GM12878 (cell line): ENCODE measurements at places on chromosomes 6 and 20.

DNA sequence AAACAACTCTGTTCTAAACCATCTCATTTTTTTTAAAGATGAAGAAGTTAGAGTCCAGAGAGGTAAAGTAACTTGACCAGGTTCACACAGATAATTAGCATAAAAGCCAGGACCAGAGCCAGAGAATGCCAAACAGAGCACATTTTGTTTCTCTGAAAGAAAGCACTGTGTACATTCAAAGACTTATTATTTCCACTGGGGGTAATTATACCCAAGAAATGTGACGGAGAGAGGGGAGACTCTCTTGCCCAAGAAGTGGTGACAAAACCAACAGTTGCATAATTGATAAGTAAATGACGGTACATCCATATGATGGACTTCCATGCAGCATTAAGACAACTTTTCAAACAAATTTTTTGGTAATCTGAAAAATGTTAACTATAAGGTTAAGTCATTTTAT is 111.6 kb downstream of the RTN4IP1 start:
- DNase-seq: no peak

DNA sequence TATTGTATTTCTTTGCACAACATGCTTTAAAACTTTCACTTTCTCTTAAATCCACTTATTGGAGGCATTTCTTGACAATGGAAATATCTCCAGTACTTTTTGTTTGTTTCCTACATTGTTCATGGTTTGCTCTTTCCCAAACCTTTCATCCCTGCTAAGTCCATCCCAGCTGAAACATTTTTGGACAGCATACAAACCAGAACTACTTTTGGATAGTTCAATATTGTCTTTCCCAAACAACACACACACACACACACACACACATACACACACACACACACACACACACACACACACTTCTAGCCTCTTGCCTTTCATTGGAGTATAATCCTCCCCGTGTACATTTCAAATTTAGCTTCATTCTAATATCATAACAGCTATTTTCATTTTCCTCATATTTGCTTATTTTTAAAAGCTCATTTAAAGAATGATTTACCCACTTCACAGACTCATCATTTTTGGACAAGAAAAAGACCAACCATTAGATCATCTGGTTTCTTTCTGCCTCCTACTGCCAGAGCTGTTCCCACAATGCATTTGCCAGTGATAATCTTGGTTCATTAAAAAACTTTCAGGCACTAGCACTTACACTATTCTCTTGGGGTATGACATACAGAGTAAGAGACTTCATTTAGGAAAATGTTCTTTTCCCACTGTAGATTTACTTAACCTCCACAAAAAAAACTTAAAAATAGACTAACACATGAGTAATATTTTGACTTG is 248.1 kb downstream of the CD109 start:
- DNase-seq: no peak

- DNase-seq: peak; percentile 7
Measured at GRCh38 chr6:23414051-23414445, 712.0 kb upstream of the NRSN1 start.

GRCh38 chr6:87762116-87762515 is 60.1 kb upstream of the AKIRIN2 start:
- DNase-seq: no peak

- no peak for DNase-seq
Measured at GRCh38 chr20:44143936-44144335, 43.1 kb downstream of the JPH2 start.

DNA sequence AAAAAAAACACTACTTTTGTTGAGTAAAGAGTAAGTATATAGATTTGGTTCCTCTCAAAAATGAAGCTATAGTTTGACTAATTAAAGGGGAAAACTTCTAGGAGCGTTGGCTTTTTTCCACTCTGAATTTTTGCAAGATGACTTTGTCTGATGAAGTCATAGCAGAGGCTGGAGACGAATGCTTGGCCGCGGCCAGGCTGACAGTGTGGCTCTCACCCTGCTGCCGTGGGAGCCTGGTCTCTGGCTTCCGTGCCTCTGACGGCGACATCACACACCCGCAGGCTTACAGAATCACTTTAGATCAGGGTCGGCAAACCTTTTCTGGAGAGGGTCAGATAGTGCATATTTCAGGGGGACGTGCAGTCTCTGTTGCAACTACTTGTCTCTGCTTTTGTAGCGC is 145.0 kb downstream of the PHACTR3 start:
- DNase-seq: no peak

GRCh38 chr6:32097364-32097763 is 11.8 kb downstream of the TNXB start:
- no peak for DNase-seq

DNA sequence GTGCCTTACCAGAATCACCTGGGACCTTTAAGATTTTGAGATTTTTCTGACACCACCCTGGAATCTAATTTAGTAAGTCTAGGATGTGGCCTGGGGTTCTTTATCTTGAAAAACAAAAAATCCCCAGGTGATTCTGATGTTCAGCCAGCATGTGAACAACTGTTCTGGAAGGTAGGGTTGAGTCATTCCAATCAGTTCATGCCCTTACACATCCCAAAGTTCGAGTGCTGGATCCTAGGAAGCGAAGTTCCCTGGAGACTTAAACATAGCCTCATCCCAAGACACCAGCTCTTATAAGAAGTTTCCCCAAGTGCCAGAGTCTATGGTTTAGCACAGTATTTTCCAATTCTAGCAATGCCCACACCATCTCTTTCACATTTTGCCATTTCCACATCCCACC is 6.3 kb upstream of the TSHZ2 start:
- DNase-seq: no peak

DNA sequence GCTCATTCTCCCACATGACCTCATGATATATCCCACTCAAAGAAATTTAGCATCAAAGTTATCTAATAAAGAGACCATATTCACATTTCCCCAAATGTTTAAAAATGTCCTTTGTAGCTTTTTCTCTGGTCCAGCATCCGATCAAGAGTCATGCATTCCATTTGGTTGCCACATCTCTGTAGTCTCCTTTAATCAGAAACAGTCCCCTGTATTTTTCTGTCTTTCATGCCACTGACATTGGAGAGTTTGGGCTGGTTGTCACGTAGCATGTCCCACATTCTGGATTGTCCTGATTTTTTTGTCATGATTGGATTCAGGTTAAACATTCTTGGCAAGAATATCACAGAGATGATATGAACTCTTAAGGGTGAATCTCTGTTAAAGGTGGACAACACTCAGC is 55.7 kb downstream of the SNX5 start:
- no peak for DNase-seq

GRCh38 chr6:80967609-80968008 is 784.9 kb downstream of the TENT5A start:
- DNase-seq: no peak

- no peak for DNase-seq
Measured at GRCh38 chr6:6484681-6485080, 103.8 kb upstream of the LY86 start.

DNA sequence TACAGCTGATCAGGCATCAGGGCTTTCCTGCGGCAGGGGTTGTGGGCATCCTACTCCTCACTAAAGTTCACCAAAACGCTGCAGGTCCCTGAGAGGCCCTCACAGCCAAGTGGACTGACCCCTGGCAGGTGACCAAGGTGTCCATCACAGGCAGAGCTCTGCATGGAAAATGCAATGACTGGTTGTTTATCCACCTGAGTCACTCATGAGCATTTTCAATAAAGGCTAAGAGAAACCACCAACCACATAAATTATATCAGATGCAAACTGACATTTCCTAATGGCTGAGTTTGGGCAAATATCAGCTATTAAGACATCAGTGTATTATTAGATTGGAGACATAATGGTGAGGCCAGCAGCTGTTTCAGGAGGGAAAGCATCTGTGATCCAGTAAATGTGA is 152.7 kb upstream of the SYNDIG1 start:
- DNase-seq: no peak

GRCh38 chr20:60224914-60225313 is 266.7 kb downstream of the CDH26 start:
- no peak for DNase-seq

GRCh38 chr6:22049002-22049401 is 247.8 kb downstream of the PRL start:
- no peak for DNase-seq

DNA sequence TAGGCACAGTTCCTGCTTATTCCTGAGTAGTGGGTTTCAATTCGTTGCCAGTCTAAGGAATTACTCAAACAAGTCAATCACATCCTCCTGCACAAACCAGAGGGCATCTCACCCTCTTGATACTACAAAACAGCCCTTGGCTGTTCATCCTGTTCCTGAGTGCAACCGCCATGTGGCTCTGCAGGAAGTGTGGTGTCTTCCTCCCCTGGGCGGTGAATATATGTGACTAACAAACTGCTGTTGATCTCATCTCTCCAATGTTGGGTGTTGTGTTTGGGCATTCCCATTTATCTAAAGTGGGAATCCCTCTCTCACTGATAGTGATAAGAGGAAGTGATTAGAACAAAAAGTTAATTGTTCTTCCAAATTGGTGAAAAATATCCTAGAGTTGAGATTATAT is 163.0 kb downstream of the TBX18 start:
- DNase-seq: no peak

GRCh38 chr6:90025523-90026061 is 131.3 kb downstream of the GJA10 start:
- no peak for DNase-seq

DNA sequence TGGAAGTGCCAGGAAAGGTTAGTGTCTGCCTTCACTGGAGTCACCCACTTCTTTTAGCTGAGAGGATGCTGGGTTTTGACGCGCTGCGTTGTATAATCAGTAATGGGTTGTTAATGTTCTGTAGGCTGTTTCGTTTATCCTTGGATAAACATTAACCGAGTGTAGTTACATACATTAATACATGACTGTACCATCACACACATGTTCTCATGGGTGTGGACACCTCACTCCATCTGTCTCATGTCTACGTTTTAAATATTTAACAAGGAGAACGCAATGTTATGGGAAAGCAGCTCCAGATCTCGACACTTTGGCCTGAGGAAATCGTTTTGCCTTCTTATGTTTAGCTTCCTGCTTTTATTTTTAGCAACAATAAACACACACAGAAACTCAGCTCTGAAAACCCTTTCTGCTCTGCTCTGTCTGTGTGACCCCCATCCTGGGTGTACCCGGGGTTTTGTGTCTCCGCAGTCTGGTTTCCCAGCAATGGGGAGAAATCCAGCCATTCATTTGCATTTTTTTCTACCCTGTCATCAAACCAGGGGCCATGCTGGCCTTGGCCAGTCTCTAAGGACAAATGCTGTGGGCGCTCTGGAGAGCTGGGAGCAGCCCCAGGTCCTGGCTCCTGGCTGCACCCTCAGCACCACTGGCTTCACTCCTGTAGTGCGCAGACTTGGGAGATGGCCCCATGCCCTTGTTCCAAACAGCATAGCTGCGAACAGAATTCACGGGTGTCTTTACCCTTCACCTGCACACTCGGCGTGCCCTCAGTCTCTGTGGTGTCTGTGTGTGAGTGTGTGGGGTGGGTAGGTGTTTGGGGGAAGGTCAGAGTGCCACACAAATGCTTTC is 110.8 kb downstream of the ERMARD start:
- no peak for DNase-seq

DNA sequence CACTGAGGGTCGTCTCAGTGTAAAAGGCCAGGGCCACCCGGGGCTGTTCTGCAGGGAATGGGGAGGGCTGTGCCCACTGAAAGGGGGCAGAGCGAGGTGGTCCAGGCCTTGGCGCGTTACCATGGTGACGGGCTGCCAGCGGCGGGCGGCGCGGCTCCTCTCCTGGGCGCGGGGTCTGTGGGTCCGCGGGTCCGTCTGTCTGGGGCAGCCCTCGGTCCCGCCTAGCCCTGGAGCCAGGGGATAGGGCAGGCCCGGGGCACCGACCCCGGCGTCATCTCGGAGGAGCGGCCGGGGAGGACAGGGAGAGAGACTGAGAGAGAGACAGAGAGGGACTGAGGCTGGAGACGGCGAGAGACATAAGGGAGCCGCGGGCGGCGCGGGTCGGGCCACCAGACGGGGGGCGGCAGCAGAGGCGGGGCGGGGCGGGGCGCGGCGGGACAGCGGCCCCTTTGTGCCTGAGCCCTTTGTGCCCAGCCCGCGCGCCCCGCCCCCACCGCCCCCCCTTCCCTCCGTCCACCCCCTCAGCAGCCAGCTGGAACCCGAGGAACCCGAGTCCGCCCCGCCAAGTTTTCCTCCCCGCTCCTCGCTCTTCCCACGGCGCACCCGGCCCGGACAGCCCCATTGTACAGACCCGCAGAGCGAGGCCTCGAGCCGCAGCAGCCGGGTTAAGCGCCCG is at the start of gene KIAA1755:
KIAA1755 (minus strand) TSS at position 358 of the 676 bp plus-strand sequence; CDS start at position 123, 235 bp downstream.
- DNase-seq: no peak
